ENCODE measurements at places on chromosomes 16 and 17. TPM values are rescaled to one million over a fixed set of nuclear protein-coding genes. Genes with fewer than 3 reads are reported as not detected.

Gene RUNDC3A
- total RNA-seq = not detected

Gene HSD11B2
- total RNA-seq = 2.0 TPM

Gene TMEM235
- total RNA-seq = not detected

GRCh38 chr16:35752012-35752772 lies 2292.8 kb downstream of the TP53TG3F start:
- DNase-seq = no peak

- no peak for DNase-seq
Observed at GRCh38 chr16:13545271-13545670, 374.7 kb upstream of the ERCC4 start.

- DNase-seq = no peak
Observed at GRCh38 chr17:31806921-31807320, 52.1 kb downstream of the COPRS start.

DNA sequence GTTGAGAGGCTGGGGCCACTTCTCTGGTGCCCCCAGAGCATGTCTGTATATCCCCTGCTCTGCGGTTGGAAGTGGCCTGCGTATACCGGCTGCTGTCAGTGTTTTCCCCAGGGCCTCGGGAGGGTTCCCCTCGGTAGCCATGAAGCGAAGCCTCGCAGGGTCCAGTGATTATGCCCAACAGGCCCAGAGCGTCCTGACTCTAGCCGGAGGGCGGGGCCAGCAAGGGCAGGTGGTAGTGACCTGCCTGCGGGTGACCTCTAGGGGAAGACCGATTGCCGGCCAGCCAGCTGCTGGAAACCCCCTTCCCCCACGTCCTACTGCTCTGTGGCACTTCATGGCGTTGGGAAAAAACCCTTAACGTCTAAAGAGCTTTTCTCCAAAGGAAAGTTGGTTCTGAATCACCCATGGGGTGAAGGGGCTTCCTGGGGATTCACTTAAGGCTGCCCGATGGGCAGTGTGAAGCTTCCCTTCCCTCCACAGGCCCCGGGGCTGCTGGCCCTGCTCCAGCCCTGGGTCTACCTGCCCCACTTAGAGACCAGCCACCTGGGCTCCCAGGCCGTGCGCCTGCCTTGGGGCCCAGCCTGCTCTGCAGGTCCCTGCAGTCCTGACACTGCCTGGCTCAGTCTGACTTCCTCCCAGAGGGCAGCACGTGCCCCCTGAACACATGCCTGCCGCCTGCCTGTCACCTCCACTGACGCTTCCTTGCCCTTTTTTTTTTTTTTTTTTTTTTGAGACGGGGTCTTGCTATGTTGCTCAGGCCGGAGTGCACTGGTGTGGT lies 72.8 kb downstream of the SOCS1 start:
- peak; percentile 28 for DNase-seq

GRCh38 chr16:84607694-84608093 lies 10.2 kb downstream of the COTL1 start:
- no peak for DNase-seq

- DNase-seq = no peak
Observed at GRCh38 chr16:81639931-81640680, 139.0 kb upstream of the PLCG2 start.

- no peak for DNase-seq
Observed at GRCh38 chr16:47493381-47494337, 32.5 kb downstream of the PHKB start.

DNA sequence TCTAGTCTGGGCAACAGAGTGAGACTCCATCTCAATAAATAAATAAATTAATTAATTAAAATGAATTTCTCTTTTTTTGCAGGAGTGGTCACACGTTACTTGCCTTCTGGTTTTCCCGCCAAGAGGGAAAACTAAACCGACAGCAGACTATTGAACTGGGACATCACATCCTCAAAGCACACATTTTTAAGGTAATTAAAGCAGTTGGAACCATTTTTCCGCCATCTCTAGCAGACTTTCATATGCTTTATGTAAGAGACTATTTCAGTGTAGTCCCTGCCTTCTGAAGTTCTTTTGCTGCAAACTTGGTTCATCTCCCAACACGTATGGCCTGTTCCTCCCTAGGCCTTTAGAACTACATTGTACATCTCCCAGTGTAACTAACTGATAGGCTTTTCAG lies 66.5 kb downstream of the CYB561 start:
- DNase-seq = no peak
